ENCODE measurements at places on chromosomes 2 and 18. TPM values are rescaled to one million over a fixed set of nuclear protein-coding genes. Genes with fewer than 3 reads are reported as not detected.

The CDK15 gene
- not detected for total RNA-seq

The INO80B gene
- total RNA-seq = 24.0 TPM

- H3K27ac ChIP-seq = no peak overlapping the region
- no peaks in the 10 kb centered on the region for H3K36me3 ChIP-seq
- DNase-seq = no peak
- H3K27me3 ChIP-seq = no peaks in the 10 kb centered on the region
Observed at GRCh38 chr2:12504443-12504842, 212.3 kb upstream of the TRIB2 start.

DNA sequence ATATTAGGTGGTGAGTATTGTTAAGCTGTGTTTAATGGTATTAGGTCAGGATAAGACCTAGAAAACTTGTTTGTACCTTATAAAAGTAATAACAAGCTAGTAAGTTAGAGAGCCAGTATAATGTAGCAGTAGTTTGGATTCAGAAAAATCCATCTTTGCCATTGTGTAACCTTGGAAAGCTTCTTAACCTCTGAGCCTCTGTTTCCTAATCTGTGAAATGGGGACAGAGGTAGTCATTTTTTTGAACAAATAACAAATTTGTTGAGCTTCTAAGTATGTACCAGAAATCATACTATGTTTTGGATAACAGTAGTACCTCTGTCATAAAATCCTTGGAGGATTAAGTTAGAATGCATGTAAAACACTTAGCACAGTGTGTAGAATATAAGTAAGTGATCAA lies 12.5 kb downstream of the GLS start:
- peaks cover 12% of the 10 kb centered on the region for H3K36me3 ChIP-seq
- DNase-seq = no peak
- H3K4me1 ChIP-seq = no peaks in the 10 kb centered on the region
- H3K27ac ChIP-seq = no peak overlapping the region

GRCh38 chr2:11248-11941 lies 34.9 kb downstream of the FAM110C start:
- H3K36me3 ChIP-seq = no peaks in the 10 kb centered on the region
- H3K27me3 ChIP-seq = no peaks in the 10 kb centered on the region
- DNase-seq = peak; percentile 75
- H3K4me1 ChIP-seq = no peaks in the 10 kb centered on the region

GRCh38 chr2:11987151-11987550 lies 240.7 kb downstream of the LPIN1 start:
- no peak overlapping the region for H3K27ac ChIP-seq
- H3K4me3 ChIP-seq = no peak overlapping the region
- no peaks in the 10 kb centered on the region for H3K36me3 ChIP-seq
- no peaks in the 10 kb centered on the region for H3K4me1 ChIP-seq
- no peak for DNase-seq

DNA sequence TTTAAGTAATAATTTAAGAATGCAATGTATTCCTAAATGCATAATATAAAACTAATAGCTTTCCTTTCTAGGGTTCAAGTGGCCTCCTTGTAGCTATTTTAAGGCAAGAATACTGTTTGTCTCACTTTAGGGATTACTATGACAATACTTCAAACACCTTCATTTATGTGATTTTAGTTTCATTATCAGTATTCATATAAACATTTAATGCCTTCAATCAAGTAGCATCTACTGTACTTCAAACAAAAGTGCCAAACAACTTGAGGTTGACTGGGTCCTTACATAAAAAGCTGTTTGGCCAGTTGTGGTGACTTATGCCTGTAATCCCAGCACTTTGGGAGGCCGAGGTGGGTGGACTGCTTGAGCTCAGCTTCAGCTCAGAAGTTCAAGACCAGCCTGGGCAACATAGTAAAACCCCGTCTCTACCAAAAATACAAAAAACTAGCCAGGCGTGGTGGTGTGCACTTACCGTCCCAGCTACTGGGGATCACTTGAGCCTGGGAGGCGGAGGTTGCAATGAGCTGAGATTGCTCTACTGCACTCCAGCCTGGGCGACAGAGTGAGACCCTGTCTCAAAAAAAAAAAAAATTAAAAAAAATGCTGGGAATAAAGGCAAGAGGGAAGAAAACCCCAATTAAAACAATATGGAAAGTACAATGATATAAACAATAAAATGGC lies 9.3 kb downstream of the MEX3C start:
- H3K36me3 ChIP-seq = no peaks in the 10 kb centered on the region
- H3K4me3 ChIP-seq = no peak overlapping the region
- DNase-seq = no peak
- H3K4me1 ChIP-seq = peaks cover 5% of the 10 kb centered on the region

- H3K36me3 ChIP-seq = no peaks in the 10 kb centered on the region
- no peak overlapping the region for H3K4me3 ChIP-seq
- peaks cover 17% of the 10 kb centered on the region for H3K4me1 ChIP-seq
Observed at GRCh38 chr2:64404002-64404731, 49.8 kb upstream of the LGALSL start.

DNA sequence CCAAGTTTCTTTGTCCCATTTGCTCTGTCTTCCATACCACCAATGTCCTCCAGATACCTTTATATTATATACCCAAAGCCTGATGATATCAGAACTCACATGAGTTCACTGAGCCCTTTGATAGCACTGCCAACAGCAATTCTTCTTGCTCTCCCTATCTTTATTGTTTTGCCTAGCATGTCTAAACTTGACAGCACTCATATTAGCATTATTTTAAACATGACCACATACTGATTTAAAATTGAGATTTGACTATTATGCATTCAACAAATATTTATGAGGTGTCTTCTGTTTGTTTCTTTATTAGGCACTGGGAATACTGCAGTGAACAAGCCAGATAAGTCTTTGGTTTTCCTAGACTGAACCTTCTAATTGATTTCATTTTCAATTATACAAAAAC lies 587.3 kb upstream of the GCFC2 start:
- no peaks in the 10 kb centered on the region for H3K27me3 ChIP-seq
- H3K4me3 ChIP-seq = no peak overlapping the region
- no peaks in the 10 kb centered on the region for H3K4me1 ChIP-seq
- H3K27ac ChIP-seq = no peak overlapping the region
- no peak for DNase-seq
- H3K36me3 ChIP-seq = no peaks in the 10 kb centered on the region

- no peak overlapping the region for H3K4me3 ChIP-seq
- no peak overlapping the region for H3K27ac ChIP-seq
- no peak for DNase-seq
Observed at GRCh38 chr2:212427638-212428037, 111.0 kb downstream of the ERBB4 start.

DNA sequence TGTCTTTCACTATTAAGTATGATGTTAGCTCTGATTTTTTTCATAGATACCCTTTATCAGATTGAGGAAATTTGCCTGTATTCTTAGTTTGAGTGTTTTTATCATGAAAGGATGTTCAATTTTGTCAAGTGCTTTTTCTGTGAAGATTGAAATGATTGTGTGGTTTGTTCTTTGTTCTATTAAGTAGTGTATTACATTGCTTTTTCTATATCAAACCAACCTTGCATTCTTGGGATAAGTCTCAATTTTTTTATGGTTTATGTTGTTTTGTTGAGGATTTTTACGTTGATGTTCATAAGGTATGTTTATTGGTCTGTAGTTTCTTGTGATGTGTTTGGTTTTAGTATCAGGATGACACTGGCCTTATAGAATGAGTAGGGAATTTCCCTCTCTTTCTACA lies 19.1 kb downstream of the PDK1 start:
- H3K36me3 ChIP-seq = peaks cover 12% of the 10 kb centered on the region
- no peak overlapping the region for H3K27ac ChIP-seq
- no peaks in the 10 kb centered on the region for H3K4me1 ChIP-seq
- H3K27me3 ChIP-seq = no peaks in the 10 kb centered on the region
- no peak for DNase-seq

DNA sequence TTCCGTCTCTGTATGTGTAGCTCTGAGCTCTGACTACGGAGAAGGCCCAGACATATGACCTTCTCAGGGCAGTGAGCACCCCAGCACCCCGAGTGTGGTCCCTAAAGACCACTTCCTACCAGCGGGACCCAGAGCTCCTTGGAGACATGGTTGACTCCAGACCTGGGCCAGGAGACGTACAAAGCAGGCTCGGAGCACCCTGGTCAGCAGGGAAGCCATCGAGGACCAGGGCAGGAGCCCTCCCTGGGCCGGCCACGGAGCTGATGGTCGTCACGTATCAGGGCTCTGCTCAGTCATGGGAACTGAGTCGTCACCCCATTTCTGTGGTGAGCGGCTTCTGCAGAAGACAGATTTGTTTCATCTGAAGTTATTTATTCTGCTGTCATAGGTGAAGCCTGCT lies 12.8 kb upstream of the NEU4 start:
- H3K4me1 ChIP-seq = peaks cover 7% of the 10 kb centered on the region
- no peaks in the 10 kb centered on the region for H3K36me3 ChIP-seq
- no peak for DNase-seq
- no peak overlapping the region for H3K4me3 ChIP-seq
- no peaks in the 10 kb centered on the region for H3K27me3 ChIP-seq
- H3K27ac ChIP-seq = no peak overlapping the region

Measured in HCT116 (cell line).